ENCODE measurements at places on chromosomes 13 and 19. TPM values are rescaled to one million over a fixed set of nuclear protein-coding genes. Genes with fewer than 3 reads are reported as not detected.

- DNase-seq: no peak
Measured at GRCh38 chr13:38514575-38514974, 164.9 kb downstream of the UFM1 start.

- DNase-seq: no peak
Measured at GRCh38 chr19:38850436-38850975, 720 bp upstream of the HNRNPL start.

DNA sequence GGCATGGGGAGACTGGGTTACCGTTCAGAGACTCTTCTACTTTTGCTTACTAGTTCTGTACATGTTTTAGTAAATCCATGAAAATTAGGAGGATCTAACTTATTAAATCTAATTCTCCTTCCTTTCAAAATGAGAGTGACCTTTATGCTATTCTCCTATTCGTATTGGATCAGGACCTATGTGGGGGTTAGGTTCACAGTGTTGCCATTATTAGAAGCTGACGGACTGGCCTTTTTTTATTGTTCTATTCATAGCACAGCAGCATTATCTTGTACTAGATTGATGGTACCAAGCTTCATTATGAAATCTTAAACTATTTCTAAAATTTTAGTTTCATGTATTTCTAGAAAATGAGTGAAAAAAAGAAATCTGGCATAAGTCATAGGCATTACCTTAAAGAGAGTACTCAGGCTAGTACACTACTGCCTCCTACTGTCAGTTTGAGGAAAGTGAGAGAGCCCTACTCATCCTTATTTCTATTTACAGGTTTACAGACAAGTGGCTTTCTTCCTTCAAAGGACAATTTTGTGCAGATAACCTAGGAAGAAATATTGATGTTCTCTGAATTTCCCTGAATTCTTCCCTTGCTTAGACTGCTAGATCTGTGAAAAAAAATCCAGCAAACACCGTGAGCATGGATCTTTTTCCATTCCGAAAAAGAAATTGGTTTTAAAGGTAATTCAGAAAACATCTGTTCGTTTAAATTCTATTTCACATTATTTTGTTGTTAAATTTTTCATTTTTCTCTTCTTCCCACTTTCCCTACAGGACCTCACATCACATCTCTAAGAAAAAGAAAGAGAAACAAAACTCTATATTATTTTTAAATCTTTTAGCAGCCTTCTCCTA, 485.5 kb downstream of the DIAPH3 start:
- peak; percentile 53 for DNase-seq

- no peak for DNase-seq
Measured at GRCh38 chr13:73171271-73171682, 112.5 kb downstream of the KLF5 start.

- no peak for DNase-seq
Measured at GRCh38 chr19:5186293-5187050, 154.1 kb downstream of the PTPRS start.

DNA sequence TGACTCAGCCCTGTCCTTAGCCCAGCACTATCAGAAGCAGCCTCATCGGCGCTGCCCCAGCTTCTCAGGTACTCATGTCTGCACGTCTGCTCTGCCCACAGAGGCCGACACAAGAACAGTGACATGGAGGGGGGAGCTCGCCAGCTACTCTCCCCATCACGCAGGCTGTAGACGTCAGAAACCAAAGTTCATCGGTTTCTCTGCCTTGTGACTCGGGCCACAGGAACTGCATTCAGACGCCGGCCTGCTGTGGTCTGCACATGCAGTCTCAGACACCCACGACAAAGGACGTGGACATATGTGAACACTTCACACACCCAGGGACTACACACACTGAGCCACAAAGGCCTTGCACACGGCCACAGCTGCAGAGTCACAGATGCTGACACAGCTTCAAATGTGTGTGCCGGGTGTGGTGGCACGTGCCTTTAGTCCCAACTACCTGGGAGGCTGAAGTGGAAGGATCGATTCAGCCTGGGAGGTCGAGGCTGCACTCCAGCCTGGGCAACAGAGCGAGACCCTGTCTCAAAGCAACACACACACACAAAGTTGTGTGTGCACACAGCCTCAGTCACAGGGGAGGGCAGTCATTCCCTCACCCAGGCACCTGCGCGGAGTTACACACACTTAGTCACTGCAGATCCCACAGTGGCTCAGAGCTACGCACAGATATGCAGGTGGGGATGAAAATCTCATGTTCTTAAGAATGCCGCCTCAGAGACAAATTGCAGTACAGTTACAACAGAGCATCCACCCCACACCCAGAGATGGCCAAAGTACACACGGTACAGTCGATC, 4.9 kb upstream of the ZFP36 start:
- peak; percentile 66 for DNase-seq

DNA sequence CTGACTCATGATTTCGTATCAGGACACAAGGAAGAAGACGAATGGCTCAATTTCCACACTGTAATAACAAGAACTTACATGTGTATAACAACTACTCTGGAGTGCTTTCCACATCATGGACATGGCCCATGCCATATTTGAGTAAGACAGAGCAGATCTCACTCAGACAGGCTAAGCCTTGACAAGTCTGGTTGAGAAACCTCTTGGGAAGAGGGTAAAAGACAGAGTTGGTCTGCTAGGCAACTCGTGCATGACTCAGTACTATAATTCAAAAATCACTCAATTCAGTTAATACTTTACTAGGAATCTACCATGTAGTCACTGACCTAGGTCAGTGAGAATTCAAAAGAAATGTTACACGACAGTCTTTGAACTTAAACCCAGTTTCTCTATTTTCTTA, 5.7 kb upstream of the THSD1 start:
- DNase-seq: no peak

GRCh38 chr13:111027458-111028439, 87.4 kb upstream of the ARHGEF7 start:
- DNase-seq: no peak

- DNase-seq: no peak
Measured at GRCh38 chr19:55341171-55341588, 1.5 kb downstream of the KMT5C start.

GRCh38 chr19:41399091-41399490, 1.5 kb downstream of the BCKDHA start:
- DNase-seq: no peak

DNA sequence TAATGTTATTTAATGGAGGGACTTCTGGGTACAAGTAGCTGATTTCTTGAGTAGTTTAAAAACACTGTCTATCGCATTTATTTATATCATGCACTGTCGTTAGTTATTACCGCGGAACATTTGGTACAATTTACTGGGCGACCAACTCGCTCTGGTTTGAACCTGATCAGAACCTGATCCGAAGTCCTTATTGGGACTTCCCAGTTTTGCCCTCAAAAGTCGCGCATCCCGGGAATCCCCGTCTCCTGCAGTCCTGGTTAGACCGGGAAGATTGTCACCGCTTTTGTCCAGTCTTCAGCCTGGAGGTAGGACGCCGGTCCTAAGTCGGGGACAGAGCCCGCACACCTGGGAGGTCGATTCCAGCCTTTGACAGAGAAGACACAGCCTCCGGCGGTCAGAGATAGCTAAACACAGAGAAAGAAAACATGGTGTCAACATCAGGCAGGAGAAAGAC, 694 bp downstream of the CLN5 start:
- DNase-seq: no peak

DNA sequence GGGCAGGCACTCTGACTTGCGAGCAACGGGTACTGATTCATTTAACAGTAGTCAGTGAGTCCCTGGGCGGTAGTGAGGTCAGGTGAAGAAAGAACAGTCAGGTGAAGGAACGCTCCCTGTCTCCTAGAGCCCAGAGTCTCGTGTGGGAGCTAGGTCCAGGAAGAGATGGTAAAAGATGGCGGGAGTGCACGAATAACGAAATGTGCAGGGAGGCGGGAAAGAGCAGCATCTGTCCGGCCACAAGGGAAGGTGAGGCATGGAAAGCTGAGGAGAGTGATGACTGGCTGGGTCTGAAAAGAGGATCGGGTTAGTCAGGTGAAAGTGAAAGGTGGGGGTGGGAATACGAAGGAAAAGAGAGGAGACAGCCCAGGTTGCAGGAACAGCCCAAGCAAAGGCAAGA, 63.9 kb upstream of the SLC15A1 start:
- no peak for DNase-seq

- no peak for DNase-seq
Measured at GRCh38 chr13:73904625-73905024, 229.6 kb downstream of the KLF12 start.

- DNase-seq: no peak
Measured at GRCh38 chr13:79625517-79625916, 144.6 kb downstream of the NDFIP2 start.

GRCh38 chr13:40456397-40456953, 210.0 kb downstream of the FOXO1 start:
- no peak for DNase-seq

The HRC gene
- 1.3 TPM for total RNA-seq

The FAM216B gene
- total RNA-seq: 0.05 TPM

The TFPT gene
- 34.9 TPM for total RNA-seq
